Activated naive CD8-positive, alpha-beta T cell treated with anti-CD3 and anti-CD28 coated beads, Interleukin-2, amount 50 U/mL, for 24 hours (primary cell): ENCODE measurements at places on chromosomes 4 and X.

DNA sequence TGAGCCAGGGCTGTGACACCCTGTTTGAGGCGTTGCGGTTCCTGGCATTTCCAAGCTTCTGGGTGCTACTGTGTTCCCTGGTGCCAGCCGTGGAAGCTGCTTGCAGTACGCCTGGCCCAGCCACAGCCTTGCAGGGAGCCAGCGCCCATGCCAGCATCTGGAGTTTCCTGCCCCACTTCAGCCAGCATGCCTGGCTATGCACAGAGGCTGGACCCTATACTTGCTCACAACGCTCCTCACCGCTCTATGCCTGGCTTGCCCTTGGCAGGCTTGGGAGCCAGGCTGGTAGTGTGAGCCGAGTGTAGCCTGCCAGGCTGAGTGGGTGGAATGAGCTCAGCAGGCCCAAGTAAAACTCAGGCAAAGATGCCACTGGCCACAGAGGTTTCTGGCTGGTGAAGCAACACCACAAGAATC is 22.4 kb downstream of the PRRG1 start:
- DNase-seq = no peak

GRCh38 chr4:108519911-108520601 is 100.3 kb upstream of the RPL34 start:
- DNase-seq = no peak

DNA sequence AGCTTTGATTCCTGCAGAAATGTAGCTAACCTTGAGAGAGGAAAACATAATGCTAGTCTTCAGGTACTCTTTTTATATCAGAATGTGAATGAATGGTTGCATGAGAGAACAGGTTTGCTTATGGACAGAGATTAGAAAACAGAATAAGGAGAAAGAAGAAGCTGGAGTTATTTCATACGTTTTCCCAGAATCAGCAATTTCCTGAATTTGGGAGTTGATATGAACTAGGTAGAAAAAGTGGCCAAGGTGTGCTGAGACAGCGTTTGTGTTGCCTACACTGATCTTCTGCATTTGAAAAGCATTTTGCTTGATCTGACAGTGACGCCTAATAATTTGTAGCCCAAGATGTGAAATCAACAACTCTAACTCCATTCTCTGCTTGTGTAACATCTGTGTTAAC is 12.5 kb downstream of the GABRB1 start:
- DNase-seq = no peak

- no peak for DNase-seq
Measured at GRCh38 chr4:123233136-123233768, 163.3 kb upstream of the SPRY1 start.

DNA sequence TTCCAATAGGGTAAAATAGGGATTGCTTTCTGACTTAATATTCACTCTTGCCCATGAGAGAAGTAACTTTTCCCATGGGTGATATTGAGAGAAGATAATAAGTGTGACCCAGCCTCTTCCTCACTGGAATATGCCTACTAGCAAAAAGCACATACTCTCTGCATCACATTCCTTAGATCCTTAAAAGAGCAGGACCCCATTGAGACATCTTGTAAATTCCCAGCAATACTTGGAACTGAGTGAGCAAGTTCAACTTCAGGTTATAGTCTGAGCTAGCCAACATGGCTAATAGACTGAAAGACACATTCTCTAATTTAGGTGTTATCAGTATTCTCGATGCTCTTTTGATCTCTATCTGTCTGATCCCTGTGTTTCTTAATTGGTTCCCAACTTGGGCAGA is 1372.3 kb downstream of the STIM2 start:
- no peak for DNase-seq

- no peak for DNase-seq
Measured at GRCh38 chrX:5474282-5474681, 754.4 kb downstream of the NLGN4X start.

- DNase-seq = no peak
Measured at GRCh38 chr4:185013417-185014125, 4.7 kb upstream of the HELT start.

GRCh38 chrX:48789366-48790220 is 3.2 kb downstream of the GATA1 start:
- no peak for DNase-seq

DNA sequence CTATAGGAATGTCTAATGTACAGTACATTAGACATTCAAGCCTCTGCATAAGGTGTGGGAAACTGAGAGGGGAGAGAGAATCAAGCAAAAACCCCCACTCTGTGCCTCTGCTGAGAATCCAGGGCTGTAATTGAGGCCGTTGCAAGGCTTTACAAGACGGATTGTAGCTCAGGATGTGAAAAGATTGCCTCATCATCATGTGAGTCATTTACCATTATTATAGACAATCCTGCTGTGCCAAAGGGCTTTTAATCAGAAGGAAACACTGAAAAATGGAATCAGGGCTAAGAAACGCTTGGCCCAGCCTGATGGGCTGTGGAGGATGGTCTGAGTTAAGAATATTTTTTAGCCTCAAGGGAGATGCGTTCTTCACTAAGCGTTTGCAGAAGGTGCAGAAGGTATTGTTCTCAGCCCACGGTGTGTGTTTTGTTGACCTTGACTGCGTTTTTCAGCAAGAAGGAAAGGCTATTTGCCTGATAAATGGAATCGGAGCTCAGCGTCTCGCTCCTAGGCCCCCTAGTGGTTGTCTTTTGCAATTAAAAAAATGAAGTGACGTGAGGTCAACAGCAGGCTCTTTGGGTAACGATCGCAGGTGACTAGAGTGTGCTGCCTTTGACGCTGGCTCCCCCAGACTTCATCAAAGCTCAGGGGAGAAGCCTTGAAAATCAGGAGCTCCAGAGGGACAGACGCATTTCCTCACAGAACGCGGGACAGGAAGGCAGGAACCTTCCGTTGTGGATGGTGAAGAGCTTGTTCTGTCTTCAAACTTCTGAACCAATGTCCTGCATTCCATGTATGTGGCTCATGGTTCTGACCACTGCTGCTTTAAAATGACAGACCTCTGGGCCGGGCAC is 18.1 kb upstream of the CHRNA9 start:
- DNase-seq = peak; percentile 59
